ENCODE measurements at places on chromosomes 7 and 10.

DNA sequence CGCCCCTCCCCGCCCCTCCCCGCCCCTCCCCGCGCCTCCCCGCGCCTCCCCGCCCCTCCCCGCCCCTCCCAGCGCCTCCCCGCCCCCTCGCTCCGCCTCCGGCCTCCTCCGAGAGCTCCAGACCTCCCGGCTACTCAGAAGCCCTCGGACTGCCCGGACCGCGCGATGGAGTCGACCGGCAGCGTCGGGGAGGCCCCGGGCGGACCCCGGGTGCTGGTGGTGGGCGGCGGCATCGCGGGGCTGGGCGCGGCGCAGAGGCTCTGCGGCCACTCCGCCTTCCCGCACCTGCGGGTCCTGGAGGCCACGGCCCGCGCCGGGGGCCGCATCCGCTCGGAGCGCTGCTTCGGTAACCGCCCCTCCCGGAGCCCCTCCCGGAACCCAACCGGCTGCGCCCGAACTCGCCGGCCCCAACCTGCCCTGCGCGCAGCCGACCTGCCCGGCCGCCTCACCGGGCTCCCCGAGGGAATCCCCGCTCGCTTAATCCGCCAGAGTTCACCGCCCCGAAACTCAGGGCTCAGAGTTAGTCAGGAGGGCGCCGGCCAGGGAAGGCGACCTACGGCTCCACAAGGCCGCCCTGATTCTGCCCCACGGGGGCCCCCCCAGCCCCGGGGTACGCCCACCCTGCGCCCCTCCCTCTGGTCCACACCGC, at the start of gene PAOX:
TSS of gene PAOX (plus strand) at position 111 of the 649 bp plus-strand sequence. CDS start at position 166, 55 bp downstream.
- DNase-seq, result peak; percentile 80

DNA sequence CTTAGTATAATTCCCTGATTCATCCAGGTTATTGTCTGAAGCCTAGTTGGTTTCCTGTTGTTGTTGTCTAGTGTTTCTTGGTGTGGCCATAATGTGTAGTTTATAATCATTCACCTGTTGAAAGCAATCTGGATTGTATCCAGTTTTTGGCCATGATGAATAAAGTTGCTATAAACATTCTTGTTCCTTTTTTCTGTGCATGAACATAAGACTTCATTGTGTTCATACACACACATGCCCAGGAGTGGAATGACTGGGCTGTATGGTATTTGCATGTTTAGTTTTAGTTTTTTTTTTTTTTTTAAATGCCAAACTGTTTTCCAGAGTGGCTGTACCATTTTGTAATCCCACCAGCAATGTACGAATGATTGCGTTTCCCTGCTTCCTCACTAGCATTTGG, 349.8 kb downstream of the SDK1 start:
- no peak for DNase-seq

GRCh38 chr7:28531291-28531690, 119.0 kb downstream of the CREB5 start:
- no peak for DNase-seq

- DNase-seq, result no peak
Measured at GRCh38 chr7:18257711-18258110, 230.1 kb upstream of the PRPS1L1 start.

GRCh38 chr10:69222157-69223027, 2.3 kb downstream of the HKDC1 start:
- peak; percentile 95 for DNase-seq

DNA sequence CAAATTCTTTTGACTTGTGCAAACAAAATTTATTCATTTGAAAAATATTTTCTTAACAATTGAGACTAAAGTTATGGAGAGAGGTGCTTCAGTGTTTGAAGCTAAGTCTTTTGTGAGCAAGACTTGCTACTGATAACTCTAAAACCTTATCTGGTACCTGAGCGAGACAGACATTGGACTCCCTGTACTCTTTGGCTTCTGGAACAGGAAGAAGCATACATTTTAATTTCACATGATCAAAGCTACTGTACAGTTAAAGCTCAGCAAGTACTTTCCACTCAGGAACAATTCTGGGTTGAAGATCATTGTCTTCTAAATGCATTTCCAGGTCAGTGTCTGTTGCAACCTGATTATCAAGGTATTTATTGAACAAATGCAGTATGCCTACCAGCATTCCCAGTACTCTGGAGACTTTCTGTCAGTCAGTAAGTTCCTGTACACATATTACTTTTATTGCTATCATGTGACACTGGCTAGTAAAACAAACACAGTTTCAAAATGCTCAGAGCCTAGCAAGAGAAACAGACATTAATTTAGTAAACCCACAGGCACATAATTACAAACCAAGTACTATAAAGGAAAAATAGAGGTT, 42.4 kb downstream of the CABCOCO1 start:
- peak; percentile 68 for DNase-seq

- DNase-seq, result no peak
Measured at GRCh38 chr7:30970074-30970473, 6.3 kb downstream of the GHRHR start.

GRCh38 chr7:115449689-115450088, 527.8 kb downstream of the MDFIC start:
- DNase-seq, result no peak

DNA sequence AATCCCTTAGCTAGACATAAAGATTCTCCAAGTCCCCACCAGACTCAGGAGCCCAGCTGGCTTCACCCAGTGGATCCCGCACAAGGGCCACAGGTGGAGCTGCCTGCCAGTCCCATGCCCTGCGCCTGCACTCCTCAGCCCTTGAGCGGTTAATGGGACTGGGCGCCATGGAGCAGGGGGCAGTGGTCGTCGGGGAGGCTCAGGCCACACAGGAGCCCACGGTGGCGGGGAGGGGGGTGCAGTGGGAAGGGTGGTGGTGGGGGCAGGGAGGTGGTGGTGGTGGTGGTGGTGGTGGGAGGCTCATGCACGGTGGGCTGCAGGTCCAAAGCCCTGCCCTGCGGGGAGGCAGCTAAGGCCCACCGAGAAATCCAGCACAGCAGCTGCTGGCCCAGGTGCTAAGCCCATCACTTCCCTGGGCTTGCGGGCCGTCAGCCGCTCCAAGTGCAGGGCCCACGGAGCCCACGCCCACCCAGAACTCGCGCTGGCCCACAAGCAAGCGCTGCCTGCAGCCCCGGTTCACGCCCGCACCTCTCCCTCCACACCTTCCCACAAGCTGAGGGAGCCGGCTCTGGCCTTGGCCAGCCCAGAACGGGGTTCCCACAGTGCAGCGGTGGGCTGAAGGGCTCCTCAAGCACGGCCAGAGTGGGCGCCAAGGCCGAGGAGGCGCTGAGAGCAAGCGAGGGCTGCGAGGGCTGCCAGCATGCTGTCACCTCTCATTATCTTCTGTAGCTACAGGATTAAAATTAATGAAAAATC, 732.5 kb upstream of the POM121L12 start:
- no peak for DNase-seq

DNA sequence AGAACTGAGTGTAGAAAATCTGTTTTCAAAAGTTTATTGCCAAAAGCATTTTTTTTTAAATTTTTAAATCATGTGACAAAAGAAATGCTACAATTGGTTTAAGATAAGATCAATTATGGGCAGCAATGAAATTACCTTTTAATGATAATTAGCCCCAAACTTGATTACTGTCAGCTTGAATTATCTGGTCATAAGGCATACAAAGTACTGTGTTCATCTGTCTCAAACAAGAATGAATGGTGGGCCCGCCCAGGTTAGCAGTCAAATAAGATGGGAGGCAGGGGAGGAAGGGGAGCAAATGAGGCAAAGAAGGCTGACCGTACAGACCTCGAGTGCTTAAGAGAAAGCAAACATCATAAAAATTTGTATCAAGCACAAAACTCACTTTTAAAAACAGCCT, 68.1 kb downstream of the JAZF1 start:
- DNase-seq, result no peak
